NCI-H1092 treated with DMSO at 0.1 percent for 48 hours (cell line): ENCODE measurements at places on chromosomes 13 and 19.

DNA sequence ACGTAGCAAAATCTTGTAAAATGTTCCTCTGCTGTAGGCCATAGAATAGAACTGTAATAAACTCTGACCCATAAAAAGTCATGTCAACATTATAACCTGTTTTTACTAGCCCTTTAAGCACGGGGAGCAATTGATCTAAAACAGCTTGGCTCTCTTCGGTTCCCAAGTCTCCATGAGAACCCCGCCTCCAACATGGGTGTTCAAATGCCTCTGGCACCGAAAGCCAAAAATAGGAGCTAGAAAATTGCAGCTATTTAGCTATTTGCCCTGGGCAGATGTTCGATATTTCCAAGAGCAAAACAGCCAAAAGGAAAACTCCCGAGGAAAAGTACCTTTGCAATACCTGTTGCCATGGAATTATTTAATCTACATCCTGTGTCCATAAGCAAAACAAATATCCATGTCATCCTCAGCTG is 563.1 kb downstream of the EFNB2 start:
- no peak for DNase-seq

GRCh38 chr19:18833849-18834643 is 2.3 kb downstream of the UPF1 start:
- no peak for DNase-seq

DNA sequence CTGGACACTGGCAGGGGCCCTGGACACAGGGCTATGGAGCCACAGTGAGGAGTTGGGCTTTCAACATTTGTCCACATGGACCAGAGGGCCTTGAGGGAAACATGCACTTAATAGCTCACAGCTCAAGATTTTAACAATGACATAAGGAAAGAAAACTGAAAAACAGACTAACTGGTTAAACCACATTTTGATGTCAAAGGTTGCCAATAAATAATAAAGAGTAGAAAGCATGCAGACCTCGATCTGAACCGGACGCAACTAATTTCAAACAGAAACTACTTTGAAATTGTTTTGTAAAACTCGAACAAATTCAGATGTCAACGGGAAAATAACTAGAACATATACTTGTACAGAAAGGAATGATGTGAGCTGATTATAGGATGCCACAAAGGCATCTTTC is 15.5 kb upstream of the ZNF888 start:
- no peak for DNase-seq

DNA sequence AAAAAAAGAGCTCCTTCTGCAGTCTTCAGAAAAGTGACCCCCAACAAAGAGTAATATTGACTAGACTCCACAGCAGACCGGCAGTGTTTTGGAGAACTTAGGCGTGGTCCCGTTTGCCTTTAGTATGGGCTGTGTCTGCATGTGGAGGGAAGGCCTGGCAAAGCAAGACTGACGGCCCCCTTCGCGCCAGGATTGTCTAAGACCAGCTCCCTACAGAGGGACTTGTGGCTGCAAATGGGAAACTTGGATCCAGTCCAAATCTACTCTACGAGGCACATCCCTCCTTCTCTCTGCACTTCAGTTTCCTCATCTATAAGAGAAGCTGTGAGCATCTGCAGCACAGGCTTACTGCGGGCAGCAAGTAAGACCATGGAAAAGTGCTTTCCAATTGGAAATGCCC is 350.0 kb downstream of the ZNF536 start:
- no peak for DNase-seq

GRCh38 chr13:22693691-22694090 is 487.1 kb upstream of the SGCG start:
- no peak for DNase-seq

DNA sequence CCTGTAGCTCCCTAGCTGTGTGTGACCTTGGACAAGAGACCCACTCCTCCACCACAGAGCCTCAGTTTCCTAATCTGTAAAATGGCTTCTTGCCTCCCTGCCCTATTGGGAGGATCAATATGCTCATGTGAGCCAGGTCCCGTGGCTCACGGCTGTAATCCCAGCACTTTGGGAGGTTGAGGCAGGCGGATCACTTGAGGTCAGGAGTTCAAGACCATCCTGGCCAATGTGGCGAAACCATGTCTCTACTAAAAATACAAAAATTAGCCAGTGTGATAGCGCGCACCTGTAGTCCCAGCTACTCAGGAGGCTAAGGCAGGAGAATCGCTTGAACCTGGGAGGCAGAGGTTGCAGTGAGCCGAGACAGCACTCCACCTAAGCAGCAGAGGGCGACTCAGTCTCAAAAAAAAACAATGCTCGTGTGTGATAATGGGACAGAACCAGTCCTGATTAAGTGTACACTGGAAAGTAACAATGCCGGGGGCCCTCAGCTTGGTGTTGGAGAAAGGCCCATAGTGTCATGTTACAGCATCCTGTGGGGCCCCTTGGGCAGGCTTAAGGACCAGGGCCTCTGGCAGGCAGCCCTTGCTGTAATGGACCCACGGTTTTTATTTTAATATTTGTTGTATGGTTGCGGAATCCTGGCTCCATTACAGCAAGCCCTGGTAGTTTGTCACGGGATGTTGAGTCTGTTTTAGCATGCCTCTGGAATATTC is 6.8 kb downstream of the RPS11 start:
- peak; percentile 33 for DNase-seq

DNA sequence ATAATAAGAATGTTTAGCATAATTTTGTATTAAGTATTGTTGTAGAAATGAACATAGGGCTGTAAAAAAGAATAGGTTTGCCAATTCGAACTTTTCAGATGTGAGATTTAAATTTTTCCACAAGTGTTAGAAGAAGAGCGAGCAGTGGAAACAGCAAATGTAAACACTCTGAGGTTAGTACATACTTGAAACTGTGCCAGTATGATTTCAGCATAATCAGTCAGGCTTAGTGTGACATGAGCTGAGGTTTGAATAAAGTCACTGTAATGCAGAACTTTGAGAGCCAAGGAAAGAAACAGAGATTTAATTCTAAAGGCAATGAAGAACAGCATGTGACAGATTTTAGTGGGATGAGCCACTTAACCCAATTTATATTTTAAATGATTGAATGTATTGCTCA is 2166.4 kb downstream of the PCDH9 start:
- no peak for DNase-seq

GRCh38 chr19:31518216-31519020 is 169.2 kb upstream of the TSHZ3 start:
- DNase-seq: no peak

DNA sequence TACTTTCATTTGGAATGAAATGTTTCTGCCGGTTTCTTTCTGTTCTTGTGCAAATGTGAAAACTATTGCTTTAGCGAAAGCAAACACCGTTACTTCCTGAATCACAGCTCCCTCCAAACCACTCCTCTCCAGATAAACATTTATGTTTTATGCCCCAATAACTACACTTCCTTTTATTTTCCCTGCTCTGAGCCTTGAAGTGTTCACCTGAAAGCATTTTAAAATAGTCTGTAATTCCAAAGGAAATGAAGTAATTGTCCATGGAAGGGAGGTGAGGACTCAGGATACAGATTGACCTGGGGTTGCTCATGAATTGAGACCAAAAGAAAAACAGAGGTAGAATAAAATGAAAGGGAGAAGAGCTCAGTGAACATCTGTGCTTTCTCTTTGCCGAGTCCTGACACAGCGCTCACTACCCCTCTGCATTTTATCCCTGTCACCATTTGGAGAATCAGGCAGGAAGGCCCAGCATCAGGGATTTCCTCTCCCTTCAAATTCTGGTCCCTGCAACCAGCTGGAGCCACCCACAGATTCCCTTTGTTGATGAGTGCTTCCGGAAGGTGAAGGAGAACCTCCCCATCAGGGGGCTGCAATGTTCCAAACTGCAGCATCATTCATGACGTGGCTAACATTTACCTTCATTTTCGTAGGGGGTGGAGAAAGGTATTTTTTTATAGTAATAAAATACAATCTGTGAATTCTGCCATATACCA is 171.9 kb downstream of the ITGBL1 start:
- DNase-seq: peak; percentile 84

DNA sequence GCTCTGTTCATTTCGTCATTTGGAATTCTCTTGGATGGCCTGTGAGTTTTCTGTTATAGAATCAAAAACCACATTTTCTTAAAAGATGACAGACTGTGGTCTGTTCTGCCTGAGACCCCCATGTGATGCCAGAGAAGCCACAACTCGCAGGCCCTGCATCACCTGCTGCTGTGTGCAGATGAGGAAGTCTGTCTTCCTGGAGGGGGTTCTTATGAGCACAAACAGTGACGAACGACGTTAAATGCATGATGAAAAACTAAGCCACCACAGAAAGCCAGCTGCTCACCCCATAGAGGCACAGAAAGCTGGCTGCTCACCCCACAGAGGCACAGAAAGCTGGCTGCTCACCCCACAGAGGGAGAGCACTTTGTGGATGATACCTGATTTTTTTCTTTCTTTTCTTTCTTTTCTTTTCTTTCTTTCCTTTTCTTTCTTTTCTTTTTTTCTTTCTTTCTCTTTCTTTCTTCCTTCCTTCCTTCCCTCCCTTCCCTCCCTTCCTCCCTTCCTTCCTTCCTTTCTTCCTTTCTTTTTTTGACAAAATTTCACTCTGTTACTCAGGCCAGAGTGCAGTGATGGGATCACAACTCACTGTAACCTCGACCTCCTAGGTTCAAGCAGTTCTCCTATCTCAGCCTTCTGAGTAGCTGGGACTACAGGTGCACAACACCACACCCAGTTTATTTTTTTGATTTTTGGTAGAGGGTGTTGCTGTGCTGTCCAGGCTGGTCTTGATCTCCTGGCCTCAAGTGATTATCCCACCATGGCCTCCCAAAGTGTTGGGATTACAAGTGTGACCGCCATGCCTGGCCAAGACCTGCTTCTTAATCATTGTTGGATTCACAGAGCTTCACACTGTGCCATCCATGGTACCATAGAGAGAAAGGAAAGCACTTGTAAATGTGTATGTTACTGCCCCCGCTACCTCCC is 1191.4 kb downstream of the UQCRFS1 start:
- DNase-seq: no peak

- no peak for DNase-seq
Measured at GRCh38 chr13:99432609-99433542, 68.4 kb upstream of the TM9SF2 start.

DNA sequence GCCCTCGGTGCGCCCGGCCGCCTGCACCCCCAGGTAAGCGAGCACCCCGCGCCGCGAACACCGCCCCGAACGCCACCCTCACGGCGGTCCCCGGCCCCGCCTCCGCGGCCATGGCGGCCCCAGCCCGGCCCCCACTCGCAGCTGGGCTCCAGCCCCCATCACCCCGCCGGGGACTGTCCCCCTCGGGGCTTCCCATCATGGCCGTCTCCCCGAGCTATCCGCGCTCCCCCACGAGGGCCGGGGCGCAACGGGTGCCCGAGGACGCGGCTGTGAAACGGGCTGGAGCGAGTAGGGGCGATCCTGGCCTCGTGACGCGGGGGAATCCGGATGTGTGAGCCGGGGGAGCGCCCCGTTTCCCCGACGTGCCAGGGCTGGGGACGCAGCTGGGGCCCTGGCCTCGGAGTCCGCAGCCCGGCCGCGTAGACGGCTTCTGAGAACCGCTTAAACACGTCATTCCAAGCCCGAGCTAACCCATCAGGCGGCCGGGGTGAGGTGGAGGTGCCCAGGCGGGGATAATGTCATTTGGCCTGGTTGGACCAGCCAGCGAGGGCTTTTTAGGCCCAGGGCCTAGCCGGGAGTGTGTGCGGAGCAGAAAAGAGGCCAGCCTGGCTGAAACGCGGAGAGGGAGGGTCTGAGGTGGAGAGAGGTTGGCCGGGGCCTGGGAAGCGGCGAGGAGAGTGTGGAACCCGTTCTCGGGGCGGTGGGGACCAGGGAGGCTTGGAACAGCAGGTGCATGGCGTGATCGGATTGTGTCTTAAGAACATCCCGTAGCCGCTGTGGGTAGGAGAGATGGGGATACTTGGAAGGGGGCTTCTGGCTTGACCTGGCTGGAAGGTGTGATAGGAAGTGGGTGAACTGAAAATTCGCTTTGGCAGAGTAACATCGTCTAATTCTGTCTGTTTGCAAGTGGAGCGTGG is 550 bp downstream of the CERS4 start:
- DNase-seq: peak; percentile 39

GRCh38 chr13:36839281-36839680 is 20.3 kb downstream of the RFXAP start:
- no peak for DNase-seq

GRCh38 chr19:1168572-1169410 is 5.3 kb downstream of the SBNO2 start:
- DNase-seq: no peak

DNA sequence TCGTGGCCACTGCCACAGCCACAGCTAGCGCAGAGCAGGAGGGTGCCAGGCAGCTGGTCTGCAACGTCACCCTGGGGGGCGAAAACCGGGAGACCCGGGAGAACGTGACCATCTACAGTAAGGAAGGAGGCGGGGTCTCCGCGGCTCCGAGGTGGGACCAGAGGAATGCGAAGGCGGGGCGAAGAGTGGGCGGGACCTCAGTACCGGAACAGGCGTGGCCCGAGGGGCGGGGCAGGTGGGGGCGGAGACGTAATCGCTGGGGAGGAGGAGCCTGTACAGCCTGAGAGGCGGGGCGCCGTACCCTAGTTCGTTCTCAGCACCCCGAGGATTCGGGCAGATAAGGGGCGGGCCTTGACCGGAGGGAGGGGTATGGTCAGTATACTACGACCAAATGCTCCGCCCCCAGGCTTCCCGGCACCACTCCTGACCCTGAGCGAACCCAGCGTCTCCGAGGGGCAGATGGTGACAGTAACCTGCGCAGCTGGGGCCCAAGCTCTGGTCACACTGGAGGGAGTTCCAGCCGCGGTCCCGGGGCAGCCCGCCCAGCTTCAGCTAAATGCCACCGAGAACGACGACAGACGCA is 2.5 kb downstream of the ICAM5 start:
- DNase-seq: no peak

- DNase-seq: peak; percentile 67
Measured at GRCh38 chr19:12782424-12783290, 7.3 kb upstream of the HOOK2 start.

DNA sequence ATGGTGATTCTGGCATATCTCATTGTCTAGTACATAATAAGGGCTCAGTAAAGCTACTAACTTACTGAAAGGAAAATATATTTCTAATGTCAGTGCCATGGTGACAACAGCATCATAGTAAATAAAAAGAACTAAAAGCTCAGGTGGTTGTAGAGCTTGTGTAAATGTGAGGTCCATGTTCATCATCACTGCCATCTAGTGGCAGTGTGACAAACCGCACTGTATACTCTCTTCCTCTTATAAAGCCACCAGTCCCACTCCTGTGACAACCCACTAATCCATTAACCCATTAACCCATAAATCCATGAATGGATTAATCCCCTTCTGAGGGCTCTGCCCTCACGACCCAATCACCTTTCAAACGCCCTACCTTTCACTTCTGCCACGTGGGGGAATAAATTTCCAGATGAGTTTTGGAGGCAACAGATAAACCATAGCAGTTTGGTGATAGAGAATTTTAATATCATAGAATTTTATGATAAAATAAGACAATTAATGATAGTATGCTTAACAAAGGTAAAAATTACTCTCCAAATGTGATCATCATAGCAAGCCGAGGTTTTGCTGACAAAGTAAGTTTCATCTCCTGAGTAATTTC is 160.4 kb upstream of the SGCG start:
- DNase-seq: peak; percentile 65

- DNase-seq: peak; percentile 77
Measured at GRCh38 chr13:77751513-77752456, 54.3 kb downstream of the SLAIN1 start.

- DNase-seq: no peak
Measured at GRCh38 chr13:31131470-31131961, 30.2 kb downstream of the HSPH1 start.
